ENCODE measurements at places on chromosomes 11 and 22.
A peak's percentile ranks its signal among the peaks of the same experiment; 100 is the strongest.

- DNase-seq: no peak
These were observed 128.1 kb upstream of the TEAD1 start for GRCh38 chr11:12546122-12546521.

- DNase-seq: no peak
These were observed 174.7 kb downstream of the TBC1D22A start for GRCh38 chr22:46937185-46937584.

DNA sequence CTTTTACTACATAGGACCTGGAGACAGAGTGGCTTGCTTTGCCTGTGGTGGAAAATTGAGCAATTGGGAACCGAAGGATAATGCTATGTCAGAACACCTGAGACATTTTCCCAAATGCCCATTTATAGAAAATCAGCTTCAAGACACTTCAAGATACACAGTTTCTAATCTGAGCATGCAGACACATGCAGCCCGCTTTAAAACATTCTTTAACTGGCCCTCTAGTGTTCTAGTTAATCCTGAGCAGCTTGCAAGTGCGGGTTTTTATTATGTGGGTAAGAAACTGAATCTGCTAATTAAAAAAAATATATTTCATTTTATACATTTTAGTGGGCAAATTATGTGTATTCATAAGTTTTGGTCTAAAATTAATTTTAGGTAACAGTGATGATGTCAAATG lies 7.8 kb downstream of the BIRC3 start:
- DNase-seq: no peak

DNA sequence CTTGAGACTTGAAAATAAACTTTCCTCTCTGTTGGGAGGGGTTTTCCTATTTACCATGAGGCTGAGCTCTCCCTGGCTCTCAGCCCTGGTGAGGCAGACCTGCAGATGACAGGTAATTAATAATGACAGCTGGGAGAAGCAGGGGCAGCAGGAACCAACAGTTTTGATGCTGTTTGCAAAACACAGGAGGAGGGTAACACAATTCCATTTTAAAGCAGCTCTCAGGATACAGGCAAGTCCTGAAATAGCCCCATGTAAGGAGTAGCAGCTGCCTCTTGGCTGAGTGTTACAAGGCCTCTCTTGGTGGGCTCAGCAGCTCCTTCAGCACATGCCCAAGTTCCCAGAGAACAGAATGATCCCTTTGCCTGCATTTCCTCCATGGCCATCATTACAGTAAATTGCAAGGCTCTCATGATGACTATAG lies 13.3 kb downstream of the PARVA start:
- no peak for DNase-seq

- no peak for DNase-seq
These were observed 112.7 kb upstream of the OR4B1 start for GRCh38 chr11:48103621-48104567.

GRCh38 chr11:97909614-97910399 lies 1110.9 kb upstream of the CNTN5 start:
- DNase-seq: no peak

GRCh38 chr11:69443138-69443967 lies 38.1 kb upstream of the LINC01488 start:
- peak; percentile 52 for DNase-seq
